ENCODE measurements at places on chromosomes 6 and 20.
A peak's percentile ranks its signal among the peaks of the same experiment; 100 is the strongest.

- peak; percentile 66 for DNase-seq
Observed at GRCh38 chr6:137927777-137928218, 60.7 kb downstream of the TNFAIP3 start.

- DNase-seq, result no peak
Observed at GRCh38 chr6:13372076-13372475, 43.7 kb upstream of the TBC1D7 start.

GRCh38 chr6:150898399-150899170, 33.1 kb downstream of the MTHFD1L start:
- no peak for DNase-seq

GRCh38 chr6:10441004-10441654, 26.3 kb upstream of the TFAP2A start:
- no peak for DNase-seq

GRCh38 chr6:42071881-42072583, 21.7 kb downstream of the TAF8 start:
- DNase-seq, result no peak

DNA sequence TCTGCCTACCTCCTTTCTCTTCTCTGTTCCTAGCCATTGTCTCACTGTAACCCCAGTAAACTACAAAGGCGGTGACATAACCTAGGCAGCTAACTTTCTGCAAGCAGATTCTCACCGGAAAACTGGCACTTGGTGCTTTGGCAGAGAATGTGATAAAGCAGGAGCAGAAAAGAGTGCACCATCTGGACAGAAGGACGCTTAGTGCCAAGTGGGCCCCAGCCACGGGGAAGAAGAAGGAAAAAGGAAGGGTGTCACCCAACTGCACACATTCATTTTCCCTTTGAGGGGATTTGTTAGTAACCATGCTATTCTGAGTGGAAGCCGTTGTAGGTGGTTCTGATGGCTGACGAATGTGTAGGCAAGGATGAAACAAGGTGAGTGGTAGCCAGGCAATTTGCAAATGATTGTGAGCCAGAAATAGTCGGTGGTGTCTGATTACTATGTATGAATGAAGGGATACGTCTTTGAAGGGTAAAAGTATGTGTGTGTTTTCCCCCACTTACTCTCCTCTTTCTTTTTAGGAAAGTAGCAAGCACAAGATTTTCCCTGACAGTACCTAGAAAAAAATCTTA, 148.3 kb upstream of the STXBP5 start:
- DNase-seq, result no peak

- DNase-seq, result no peak
Observed at GRCh38 chr20:828987-829386, 4.5 kb upstream of the FAM110A start.

- no peak for DNase-seq
Observed at GRCh38 chr6:124873066-124873410, 89.2 kb upstream of the RNF217 start.

- DNase-seq, result no peak
Observed at GRCh38 chr6:15132854-15133670, 112.8 kb upstream of the JARID2 start.

DNA sequence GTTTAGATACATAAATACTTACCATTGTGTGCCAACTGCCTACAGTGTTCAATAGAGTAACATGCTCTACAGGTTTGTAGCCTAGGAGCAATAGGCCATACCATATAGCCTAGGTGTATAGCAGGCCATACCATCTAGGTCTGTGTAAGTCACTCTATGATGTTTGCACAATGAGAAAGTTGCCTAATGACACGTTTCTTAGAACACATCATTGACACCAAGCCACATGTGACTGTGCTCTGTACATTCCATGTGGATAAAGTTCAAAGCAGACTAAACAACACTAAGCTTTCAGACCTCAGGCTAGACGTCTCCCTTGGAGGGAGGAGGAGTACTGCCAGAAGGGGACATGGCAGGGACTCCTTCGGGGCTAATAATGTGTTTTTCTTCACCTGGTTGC, 93.6 kb downstream of the KIF16B start:
- no peak for DNase-seq

- no peak for DNase-seq
Observed at GRCh38 chr6:10425975-10426780, 11.3 kb upstream of the TFAP2A start.

GRCh38 chr6:137852346-137852745, 14.7 kb upstream of the TNFAIP3 start:
- DNase-seq, result no peak

DNA sequence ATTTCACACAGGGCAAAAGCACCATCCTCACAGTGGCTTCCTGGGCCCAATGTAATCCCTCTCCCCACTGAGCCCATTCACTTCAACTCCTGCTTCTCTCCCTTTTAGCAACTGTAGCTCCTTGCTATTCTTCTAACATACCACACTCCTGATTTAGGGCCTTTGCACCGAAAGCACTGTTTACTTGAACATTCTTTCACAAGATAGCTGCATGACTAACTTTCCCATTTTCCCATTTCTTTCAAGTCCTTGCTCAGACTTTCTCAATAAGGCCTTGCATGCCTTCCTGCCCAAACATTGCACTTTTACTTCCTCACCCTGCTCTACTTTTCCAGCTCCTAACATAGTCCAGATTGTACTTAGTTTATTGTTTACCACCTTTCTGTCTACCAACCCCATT, 73.0 kb downstream of the SHPRH start:
- no peak for DNase-seq

DNA sequence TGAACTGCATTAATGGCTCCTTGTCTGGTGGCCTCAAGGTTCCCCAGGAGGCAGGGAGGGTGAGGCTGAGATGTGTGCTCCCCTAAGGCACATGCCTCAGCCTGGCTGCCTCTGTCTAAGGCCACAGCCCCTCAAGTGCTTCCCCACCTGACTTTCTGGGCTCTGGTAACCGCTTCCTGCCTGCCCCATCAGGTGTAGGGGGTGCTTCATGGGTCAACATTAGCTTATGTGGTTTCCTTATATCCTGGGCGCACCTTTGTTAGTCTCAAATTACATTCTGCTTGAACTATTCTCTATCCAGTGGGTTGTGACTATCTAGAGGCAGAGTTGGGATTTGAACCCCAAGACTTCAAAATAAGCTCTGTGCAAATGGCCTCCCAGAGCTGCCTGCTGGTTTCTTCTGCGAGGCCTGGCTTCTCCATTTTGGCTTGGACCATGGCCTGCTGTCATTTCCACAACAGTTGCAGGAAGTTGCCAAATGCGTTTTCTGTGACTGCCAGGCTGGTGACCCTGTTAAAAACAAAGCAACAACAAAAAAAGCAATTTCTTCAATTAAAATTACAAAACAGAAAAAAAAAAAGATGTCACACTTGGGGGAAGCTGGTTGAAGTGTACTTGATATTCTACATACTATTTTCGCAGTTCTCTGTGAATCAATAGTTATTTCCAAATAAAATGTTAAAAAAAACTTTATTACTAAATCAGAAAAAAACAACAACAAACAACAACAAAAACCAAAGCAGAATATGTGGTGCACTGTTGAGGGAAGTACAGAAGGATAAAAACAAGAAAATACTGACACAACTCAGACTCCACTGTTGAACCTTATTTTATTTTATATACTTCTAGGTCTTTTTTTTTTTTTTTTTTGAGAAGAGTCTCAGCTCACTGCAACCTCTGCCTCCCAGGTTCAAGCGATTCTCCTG, 20.0 kb upstream of the ZNFX1 start:
- no peak for DNase-seq

GRCh38 chr6:166360243-166361076, 18.1 kb upstream of the SFT2D1 start:
- DNase-seq, result no peak

GRCh38 chr6:130432838-130433237, 67.0 kb downstream of the TMEM200A start:
- no peak for DNase-seq

DNA sequence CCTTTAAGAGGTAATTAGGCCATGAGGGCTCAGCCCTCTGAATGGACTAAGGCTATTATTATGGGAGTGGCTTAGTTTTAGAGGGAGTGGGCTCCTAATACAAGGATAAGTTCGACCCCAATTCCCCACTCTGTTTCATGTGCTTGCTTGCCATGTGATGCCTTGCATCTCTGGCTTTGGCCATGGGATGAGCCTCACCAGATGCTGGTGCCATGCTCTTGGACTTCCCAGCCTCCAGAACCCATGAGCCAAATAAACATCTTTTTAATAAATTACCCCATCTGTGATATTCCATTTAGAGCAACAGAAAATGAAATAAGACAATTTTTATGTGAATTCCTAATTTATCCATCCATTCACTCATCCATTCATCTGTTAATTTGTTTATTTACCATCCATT, 50.3 kb downstream of the GTF2H5 start:
- DNase-seq, result no peak

GRCh38 chr6:148441454-148441911, 98.8 kb downstream of the SASH1 start:
- no peak for DNase-seq

DNA sequence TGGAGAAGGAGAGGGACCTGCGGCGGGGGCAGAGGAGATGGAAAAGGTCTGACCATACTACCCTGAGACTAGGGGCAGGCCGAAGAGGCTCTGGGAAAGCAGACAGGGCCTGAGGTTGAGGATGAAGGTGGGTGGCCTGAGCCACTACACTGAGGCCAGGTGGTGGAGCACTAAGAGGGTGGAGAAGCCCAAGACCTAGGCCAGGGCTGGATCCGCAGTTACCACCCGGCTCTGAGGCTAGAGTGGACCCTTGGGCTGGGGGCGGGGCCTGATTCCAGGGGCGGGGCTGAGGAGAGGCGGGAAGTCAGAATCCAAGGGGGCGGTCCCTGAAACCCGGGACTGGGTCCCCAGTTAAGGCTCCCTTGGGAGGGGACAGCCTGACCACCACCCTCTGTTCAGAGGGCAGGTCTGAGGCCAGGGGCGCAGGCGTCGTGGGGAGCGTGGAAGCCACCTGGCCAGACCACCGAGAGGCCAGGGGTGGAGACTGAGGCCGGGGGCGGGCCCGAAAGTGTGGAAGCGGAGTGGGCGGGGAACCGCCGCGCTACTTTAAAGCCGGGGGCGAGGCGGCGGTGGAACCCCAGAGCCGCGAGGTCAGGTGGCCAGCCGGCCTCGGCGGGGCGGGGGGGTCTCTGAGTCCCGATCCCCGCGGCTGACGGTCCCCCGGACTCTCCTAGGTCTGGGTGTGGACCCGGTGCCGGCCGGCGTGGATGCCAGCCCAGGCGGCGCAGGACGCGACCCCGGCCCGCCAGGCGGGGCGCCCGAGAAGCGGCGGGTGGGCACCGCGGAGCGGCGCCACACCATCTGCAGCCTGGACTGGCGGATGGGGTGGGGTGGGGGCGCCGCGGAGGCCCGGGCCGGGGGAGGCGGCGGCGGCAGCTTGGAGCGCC, 8.3 kb downstream of the CCM2L start:
- peak; percentile 12 for DNase-seq

DNA sequence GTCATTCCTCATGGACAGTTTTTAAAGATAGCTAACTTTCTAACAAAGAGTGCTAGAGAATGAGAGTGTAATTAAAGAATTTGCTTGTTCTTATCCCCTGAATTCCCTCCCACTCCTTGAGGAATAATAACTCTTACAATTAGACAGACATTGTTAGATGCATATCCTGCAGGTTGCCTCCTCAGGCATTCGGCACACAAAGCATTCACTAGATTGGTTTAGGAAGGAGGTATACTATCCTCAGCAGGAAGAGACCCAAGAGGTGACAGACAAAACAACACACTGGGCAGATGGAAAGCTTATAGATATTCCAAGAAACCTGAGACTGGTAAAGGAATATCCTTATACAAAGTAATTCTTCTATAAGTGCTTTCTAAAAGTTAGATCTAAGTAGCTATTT, 109.1 kb upstream of the FAM184A start:
- DNase-seq, result no peak

GRCh38 chr6:129801909-129802308, 59.2 kb downstream of the TMEM244 start:
- no peak for DNase-seq

DNA sequence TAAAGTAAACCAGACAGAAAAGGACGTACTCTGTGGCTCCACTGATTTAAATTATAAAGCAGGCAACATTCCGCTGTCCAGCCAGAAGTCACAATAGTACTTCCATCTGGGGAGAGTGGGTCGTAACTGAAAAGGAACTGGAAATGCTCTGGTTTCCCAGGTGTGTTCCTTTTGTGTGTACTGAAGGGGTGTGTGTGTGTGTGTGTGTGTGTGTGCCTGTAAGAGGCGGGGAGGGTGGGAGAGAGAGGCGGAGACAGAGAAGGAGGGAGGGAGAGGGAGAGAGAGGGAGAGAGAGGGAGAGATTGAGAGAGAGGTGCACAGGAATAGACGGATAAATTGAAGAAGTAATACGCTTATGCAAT, 178.4 kb upstream of the ZNF184 start:
- no peak for DNase-seq

- DNase-seq, result no peak
Observed at GRCh38 chr6:38151580-38152500, 332.3 kb downstream of the ZFAND3 start.

GRCh38 chr20:39993742-39994141, 695.3 kb downstream of the MAFB start:
- no peak for DNase-seq

DNA sequence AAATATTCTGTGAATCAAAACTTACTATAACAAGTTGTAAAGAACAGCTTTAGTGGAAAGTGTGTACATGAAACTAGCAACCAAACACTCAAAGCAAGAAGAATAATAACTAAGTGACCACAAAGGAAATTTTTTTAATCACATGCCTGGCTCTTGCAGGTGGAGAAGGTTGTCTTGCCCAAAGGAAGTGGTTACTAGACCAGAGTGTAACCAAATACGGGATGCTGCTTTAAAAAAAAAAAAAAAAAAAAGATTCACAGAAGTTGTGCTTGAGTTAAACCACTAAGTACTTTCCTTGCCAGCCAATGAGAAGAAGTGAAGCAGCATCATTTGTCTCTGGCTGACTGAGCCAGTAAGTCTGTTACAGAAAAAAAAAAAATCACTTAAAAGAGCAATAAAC, 19.1 kb upstream of the HLA-DQB1 start:
- DNase-seq, result no peak

DNA sequence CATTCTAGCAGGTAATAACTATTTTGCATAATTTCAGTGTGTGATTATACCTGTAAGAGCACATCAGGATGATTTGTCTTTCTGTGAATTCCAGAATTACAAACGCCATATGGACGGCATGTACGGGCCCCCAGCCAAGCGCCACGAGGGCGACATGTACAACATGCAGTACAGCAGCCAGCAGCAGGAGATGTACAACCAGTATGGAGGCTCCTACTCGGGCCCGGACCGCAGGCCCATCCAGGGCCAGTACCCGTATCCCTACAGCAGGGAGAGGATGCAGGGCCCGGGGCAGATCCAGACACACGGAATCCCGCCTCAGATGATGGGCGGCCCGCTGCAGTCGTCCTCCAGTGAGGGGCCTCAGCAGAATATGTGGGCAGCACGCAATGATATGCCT, 122.7 kb downstream of the TMEM242 start:
- DNase-seq, result no peak

DNA sequence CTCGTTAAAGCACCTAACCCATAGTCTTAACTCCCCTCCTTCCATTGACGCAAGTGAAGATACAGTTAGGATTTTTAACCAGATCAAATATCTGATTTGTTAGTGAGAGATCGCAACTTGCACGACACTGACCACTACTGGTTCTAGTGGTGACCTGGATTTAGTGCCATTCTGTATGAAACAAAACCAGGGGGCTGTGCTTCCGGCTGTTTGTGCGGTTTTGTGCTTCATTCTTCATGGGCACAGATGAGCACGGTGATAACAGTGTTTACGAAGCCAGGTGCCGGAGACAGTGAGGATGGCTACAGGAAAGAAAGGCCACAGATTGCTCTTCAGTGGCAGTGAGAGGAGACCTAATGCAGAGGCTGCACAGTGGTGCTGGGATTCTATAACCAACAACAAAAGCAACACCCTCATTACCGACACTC, 75.5 kb downstream of the NOL4L start:
- no peak for DNase-seq
